Tibial artery (tissue), 4 donors: ENCODE measurements at places on chromosomes 5 and 9.

GRCh38 chr9:131329241-131329641 lies 39.7 kb downstream of the PLPP7 start:
- no peak for DNase-seq

DNA sequence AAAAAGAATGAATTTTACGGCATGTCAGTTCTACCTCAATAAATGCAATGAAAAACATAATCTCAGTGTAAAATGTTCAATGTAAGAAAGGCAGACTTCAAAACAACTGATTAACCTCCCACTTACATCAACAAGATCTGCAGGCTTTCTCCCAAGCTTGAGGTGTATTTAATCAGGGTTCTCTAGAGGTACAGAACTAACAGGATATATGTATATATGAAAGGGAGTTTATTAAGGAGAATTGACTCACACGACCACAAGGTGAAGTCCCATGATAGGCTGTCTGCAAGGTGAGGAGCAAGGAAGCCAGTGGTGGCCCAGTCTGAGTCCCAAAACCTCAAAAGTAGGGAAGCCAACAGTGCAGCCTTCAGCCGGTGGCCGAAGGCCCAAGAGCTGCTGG lies 35.9 kb downstream of the MARCHF3 start:
- DNase-seq: no peak

GRCh38 chr5:176625966-176626875 lies 4.1 kb downstream of the SNCB start:
- no peak for DNase-seq

DNA sequence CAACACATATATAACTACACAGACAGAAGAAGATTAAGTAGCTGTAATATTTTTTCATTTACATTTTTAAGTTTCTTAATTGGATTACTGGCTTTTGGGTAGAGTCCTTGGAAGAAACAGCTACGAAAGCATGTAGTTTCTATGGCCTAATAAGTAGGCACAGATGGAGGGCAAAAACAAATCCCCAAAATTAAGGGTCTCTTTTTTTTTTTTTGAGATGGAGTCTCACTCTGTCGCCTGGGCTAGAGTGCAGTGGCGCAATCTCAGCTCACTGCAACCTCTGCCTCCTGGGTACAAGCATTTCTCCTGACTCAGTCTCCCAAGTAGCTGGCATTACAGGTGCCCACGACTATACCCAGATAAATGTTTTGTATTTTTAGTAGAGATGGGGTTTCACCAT lies 27.1 kb upstream of the MTMR12 start:
- no peak for DNase-seq

DNA sequence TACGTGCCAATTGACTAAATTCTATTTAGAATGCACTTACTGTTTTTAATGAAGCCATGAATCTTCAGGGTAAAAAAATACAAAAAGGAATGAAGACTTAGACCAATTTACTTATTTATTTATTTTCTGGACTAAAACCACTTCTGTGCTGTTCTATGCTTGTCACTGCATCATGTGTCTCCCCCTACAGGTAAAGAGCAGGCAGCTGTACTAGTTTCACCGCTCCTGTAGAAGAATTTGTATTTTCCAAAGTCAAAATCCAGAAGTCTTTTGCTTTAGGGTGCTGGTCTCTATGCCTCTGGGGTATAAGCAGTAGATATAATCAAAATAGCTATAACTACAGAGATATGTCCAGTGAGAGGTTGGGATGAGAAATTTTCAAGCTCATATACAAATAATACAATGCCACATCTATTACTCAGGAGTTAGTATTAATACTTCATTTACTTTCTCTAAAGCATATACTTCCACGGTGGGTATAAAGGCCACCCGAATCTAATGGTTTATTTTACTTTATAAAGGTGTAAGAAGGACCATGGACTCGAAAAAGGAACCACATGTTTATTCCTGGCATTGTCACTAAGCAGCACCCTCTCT lies 591.5 kb downstream of the RAB3C start:
- DNase-seq: no peak

DNA sequence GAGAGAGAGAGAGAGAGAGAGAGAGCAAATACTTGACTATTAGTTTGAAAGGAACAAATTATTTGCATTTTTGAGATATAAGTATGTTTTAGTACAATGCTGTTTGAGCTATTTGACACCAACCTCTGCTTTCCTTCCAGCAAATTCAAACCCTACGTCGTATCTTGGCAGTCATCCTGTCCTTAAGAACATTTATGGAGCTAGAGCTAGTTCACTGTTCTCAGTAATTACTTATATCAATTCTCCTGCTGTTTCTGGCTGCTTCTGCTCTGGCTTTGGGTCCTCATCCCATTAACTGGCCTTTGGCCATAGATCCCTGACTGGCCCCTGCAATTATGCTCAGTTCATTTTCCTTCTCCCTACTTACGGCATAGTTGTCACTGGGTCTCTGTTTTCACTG lies 19.9 kb upstream of the ERAP2 start:
- no peak for DNase-seq

DNA sequence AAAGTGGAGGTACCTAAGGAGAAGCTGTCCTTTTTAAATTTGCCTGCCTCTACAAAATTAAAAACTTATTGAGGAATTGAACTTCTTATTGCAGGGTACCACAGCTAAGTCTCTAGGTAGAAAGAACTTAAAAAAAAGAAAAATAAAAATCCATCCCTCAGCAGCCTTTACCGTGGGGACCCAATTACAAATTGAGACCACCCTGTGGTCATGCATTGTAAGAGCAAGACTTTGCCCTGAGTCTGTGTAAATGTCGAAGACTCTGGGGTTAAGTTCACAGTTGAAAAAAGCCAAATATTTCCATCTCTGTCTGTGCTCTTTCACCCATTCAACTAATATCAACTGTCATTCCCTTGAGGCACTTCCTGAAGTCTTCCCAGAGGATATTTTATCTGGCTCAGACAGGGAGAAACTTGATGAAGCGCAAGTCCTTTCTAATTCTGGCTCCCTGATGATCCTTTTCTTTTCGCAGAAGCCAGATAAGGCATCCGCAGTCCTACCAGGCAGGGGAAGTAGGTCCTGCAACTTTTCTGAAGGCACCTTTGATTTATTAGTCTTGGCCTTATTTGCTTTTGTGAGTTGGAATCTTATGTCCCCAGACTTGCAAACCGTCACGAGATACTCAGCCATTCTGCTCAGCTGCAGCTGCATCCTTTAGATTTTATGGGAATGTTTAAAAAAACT lies 323.8 kb upstream of the WWC1 start:
- DNase-seq: no peak
